ENCODE measurements at places on chromosomes 3 and 15. TPM values are rescaled to one million over a fixed set of nuclear protein-coding genes. Genes with fewer than 3 reads are reported as not detected.

DNA sequence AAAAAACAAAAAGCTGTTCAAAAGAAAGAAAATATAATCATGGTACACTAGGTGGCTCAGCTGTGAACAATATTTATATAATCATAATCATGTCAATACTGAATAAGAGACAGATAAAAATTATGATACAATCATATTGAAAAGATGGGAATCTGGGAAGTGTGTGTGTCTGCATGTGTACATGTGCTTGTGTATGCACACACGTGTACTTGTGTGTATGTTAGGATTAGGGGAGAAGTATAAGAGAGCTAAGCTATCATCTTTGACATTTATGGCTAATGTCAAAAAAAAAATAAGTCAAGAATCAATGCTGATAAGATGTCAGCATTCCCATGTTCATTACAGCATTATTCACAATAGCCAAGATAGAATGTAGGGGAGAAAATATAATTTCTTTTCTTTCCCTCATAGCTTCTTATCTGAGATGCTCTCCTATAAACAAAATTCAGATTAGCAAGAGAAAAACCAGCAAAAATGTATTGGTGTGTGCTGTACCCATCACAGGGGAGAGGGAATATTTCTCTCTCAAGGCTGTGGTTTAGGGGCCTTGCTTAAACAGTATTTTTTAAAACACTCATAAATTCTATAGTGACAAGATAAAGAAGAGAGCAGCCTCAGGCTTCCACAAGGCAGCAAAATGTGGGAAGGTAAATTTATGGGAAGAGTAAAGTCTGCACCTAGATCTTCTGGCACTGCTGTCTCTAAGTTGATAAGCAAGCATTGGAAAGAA is 63.4 kb upstream of the ITGA11 start:
- H3K27me3 ChIP-seq, result peaks cover 28% of the 10 kb centered on the region
- no peak overlapping the region for H3K27ac ChIP-seq
- DNase-seq, result no peak

DNA sequence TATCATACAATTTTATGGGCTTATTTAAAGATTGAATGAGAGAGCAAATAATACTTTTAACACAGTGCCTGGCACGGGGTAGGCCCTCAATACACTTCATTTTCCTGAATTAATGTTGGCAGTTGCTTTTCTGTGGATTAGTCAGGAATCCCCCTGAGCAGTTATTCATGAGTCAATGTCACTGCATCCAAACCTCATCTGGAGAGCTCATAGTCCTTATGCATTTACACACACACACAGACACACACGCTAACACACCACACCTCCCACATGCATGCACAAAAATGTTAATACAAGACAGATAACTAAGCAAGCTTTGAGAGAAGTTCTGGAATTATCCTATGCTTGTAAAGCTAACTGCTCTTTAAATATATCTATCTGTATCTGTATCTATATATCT is 34.0 kb upstream of the TNFAIP8L3 start:
- H3K4me3 ChIP-seq, result no peak overlapping the region
- peaks cover 14% of the 10 kb centered on the region for H3K27me3 ChIP-seq
- DNase-seq, result no peak
- H3K27ac ChIP-seq, result no peak overlapping the region

GRCh38 chr3:42735615-42736014 is 33.0 kb upstream of the HHATL start:
- no peak overlapping the region for H3K27ac ChIP-seq
- H3K27me3 ChIP-seq, result no peaks in the 10 kb centered on the region
- H3K4me3 ChIP-seq, result no peak overlapping the region
- H3K36me3 ChIP-seq, result no peaks in the 10 kb centered on the region
- no peak for DNase-seq

DNA sequence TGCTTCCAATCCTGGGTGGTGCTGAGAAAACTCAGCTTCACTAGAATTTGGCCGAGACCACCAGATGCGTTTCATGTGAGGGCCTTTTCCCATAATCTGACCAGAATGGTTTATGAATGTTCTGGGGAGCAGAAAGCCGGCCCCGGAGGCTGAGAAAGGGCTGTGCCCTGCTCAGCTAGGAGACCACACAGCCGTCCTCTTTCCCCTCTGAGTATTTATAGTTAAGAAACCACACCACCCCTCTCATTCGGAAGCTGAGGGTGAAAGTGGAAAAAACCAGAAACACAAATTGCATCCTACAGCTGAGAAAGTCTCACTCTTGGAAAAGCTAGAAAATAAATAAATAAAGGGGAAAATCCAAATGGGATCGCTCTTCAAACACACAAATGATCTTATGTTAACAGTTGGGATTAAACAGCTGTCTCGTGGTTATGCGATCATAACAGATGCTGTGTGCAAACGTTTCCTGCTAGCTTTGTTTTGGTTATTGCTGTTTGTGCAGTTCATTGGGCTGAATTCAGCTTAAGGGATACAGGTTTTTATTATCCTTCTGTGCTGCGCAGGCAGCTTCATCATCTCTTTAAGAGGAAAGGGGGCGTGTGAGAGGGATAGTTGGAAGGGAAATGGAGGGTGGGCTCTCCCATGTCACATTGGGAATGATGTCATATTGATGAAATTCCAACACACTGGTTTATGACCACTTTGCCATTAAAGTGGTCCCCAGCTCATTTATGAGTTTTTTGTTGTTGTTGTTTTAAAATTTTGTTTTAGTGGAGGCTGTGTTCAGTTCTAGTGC is 1026.2 kb upstream of the NR2F2 start:
- peaks cover 1% of the 10 kb centered on the region for H3K36me3 ChIP-seq
- no peak overlapping the region for H3K4me3 ChIP-seq
- no peak for DNase-seq
- peaks cover 2% of the 10 kb centered on the region for H3K27me3 ChIP-seq
- peaks cover 2% of the 10 kb centered on the region for H3K4me1 ChIP-seq
- H3K27ac ChIP-seq, result no peak overlapping the region

Gene GNAT1
- 0.91 TPM for total RNA-seq

GRCh38 chr3:133563186-133563591 is 10.3 kb upstream of the CDV3 start:
- no peak for DNase-seq
- no peaks in the 10 kb centered on the region for H3K36me3 ChIP-seq
- no peak overlapping the region for H3K4me3 ChIP-seq
- H3K27ac ChIP-seq, result no peak overlapping the region
- H3K4me1 ChIP-seq, result peaks cover 15% of the 10 kb centered on the region

GRCh38 chr15:80679167-80679803 is 15.8 kb upstream of the ABHD17C start:
- H3K36me3 ChIP-seq, result no peaks in the 10 kb centered on the region
- no peak overlapping the region for H3K4me3 ChIP-seq
- no peak for DNase-seq
- peaks cover 4% of the 10 kb centered on the region for H3K27me3 ChIP-seq

DNA sequence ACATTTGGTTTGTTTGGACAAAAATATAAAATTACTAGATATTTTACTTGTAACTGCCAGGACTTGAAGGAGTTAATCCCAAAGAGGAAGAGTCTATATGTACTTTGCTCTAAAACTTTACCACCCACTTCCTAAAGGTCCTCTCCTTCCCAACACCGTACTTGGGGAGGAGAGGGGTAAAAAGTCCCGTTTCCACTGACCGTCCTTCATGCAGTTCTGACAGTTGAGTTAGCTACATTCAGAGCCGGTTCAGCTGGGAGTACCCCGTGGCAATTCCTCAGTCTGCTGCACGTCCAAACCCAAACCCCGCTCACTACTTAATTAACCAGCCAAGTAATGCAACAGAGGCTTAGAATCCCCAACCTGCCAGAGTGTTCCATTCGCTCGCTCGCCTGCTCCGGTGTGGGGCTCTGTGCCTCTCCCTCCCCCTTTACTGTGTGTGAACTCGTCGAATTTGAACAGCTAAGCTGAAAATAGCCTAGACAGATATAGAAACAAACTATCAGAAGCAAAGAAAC is 519.7 kb downstream of the FOXP1 start:
- no peaks in the 10 kb centered on the region for H3K36me3 ChIP-seq
- H3K4me3 ChIP-seq, result no peak overlapping the region
- DNase-seq, result no peak

Gene RTP3
- not detected for total RNA-seq

DNA sequence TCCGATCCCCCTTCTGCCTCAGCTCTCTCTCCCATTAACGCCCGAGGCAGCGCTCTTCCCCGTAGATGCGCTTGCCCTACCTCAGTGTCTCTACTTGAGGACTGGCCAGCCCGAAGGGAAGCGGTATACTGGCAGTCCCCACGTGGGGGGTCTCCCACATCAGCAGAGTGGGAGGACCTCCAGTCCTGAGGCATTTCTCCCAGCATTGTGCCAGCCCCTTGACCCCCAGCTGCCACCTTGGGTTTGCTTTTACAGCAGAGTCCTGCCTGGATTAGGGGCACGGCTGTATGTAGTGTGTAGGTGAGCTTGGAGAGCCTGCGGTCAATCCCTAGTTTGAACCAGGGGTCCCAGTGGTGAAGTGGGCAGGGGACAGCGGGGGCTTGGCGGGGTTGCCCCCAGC is 767 bp downstream of the SEMA3F start:
- DNase-seq, result no peak
- peak overlapping the region; percentile 94 for H3K27ac ChIP-seq
- peak overlapping the region; percentile 87 for H3K4me3 ChIP-seq
- peaks cover 30% of the 10 kb centered on the region for H3K4me1 ChIP-seq
- peaks cover 21% of the 10 kb centered on the region for H3K27me3 ChIP-seq

Gene CYP8B1
- total RNA-seq, result not detected

Measured in progenitor cell of endocrine pancreas (in vitro differentiated cells).